Stimulated activated CD4-positive, alpha-beta T cell treated with anti-CD3 and anti-CD28 coated beads, Interleukin-12 subunit alpha, Interleukin-12 subunit beta, amount 100 ng/mL, for 4 hours (primary cell): ENCODE measurements at places on chromosomes 16 and 17.

GRCh38 chr17:6085812-6086211 lies 15.6 kb downstream of the WSCD1 start:
- no peak for DNase-seq

DNA sequence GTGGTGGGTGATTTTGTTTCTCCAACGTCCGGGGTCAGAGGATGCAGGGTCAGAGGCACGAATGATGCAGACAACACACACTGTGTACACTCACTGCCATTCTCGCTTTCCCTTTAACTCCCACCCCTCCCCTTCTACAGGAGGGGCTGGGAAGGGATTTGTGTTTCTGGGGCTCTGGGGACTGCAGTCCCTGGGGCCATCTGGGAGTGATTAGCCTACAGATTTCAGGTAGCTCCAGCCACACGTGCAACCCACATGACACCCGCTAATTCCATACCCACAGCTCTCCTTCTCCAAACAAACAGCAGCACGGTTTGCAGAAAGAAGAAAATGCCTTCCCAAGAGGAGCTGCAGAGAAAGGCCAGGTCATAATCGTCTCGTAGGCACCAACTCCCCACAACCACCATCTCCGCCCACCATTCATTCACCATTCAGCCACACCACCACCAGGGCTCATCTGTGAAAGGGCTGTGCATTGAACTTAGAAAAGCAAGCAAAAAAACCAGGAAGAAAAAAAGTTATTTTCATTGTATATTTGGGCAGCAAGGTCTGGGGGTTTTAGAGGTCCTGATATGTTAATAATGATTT lies 9.4 kb upstream of the SOX9 start:
- no peak for DNase-seq

DNA sequence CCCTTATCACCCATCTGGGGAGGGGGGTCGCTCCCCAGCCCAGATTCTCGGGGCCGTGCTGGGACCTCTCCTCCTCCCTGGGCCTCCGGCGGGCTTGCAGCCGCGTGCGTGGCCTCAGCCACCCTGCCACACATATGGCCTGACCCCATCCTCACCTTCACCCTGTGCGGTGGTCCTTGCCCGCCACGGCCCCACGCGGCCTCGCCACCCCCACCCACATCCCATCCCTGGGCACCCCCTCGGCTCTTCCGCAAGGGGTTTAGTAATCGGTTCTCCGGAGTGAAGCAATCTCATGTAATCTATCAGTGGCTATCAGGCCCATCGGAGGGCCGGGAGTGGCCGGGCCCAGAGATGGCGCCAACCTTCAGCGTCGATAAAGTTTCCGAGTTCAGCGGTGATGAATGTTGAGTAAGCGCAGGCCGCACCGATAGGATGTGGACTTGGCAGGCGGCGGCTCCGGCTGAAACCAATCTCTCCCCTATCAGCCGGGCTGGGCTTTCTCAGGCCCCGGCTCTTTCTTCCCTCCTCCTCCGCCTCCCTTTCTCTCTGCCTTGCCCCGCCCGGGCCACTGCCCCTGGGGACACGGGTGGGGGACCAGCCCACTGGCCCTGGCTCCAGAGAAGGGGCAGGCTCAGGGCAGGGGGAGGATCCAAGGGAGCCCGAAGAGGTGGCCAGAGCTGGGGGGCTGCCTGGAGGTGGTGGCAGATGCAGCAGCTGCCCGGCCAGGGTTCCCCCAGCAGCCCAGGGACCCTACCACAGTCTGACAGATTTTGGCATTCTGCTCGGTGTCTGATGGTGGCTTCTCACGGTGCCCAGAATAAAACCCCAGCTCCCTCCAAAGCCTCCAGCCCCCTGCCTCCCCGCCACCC lies 20.8 kb downstream of the ZFPM1 start:
- no peak for DNase-seq

DNA sequence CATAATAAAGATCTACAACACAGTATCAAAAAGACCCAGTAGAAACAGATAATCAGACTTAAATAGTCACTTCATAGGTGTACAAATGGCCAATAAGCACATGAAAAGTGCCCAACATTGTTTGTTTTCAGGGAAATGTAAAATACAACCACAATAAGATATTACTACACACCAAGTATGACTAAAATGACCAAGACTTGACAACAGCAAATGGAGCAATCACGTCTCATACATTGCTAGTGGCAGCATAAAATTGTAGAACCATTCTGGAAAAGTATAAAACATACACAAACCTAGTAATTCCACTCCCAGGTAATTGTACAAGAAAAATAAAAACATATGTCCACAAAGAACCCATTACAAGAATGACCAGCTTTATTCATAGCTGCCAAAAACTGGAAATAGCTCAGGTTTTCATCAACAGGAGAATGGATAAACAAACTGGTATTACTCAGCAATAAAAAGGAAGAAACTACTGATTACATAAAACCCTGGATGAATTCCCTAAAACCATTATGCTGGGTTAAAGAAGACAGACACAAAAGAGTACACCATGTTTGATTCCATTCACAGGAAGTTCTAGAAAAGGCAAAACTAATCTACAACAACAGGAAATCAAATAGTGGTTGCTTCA lies 85.6 kb downstream of the TTC19 start:
- no peak for DNase-seq

GRCh38 chr17:6548578-6549330 lies 7.6 kb downstream of the PITPNM3 start:
- DNase-seq, result no peak

- DNase-seq, result peak; percentile 87
These were observed at the start of gene AURKB for GRCh38 chr17:8209907-8210760. Gene AURKB, minus strand, starts transcription at chr17:8210575. Its CDS starts 351 bp downstream, at chr17:8210224.

DNA sequence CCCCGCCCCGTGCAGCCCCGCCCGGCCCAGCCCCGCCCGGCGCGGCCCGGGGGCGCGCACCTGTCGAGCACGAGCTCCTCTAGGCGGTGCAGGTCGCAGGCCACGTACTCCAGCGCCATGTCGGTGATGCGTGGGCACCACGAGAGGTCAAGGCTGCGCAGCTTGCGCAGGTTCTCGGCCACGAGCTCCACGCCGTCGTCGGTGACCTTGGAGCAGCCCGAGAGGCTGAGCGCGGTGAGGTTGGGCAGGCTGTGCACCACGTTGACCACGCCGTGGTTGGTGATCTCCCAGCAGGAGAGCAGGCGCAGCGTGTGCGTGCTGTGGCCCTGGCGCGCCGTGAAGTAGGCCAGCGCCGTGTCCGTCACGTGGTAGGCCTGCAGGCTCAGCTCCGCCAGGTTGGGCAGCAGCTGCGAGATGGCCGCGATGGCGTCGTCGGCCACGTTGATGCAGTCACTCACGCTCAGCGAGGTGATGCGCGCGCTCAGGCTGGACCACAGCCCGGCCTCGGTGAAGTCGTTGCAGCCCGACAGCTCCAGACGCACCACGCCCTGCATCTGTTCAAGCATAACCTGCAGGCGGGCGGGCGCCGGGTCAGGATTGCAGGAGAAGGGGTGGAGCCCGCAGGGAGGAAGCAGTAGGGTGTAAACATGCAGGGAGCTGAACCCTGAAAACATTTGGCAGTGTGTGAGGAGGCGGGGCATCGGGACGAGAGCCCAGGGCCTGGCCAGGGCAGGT lies 5.3 kb upstream of the WDR24 start:
- DNase-seq, result peak; percentile 66

- no peak for DNase-seq
These were observed 51.1 kb upstream of the LGALS9 start for GRCh38 chr17:27579897-27580321.

DNA sequence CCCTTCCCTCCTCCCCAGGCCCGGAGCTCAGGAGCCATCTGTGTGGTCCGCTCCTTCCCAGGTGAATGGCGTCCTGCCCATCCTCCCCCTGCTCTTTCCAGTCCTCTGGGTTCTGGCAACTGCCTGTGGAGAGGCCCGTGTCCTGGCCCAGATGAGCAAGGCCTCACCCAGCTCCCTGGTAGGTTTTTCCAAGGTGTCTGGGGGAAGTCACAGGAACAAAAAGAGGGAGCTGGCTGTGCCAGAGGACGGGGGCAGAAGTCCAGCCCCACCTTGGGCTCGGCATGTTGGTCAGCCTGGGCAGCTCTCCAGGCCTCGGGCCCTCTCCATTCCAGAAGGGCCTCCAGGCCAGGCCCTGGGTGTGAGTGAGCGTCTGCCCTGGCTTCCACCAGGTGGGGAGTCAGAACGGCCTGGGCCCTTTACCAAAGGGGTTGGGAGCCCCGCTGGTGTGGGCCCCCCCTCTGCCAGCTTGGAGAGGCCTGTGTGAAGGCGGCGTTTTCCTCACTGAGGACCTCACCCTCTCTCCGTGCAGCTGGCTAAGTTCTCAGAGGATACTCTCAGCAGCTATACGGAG lies 25.1 kb downstream of the CASKIN2 start:
- DNase-seq, result no peak

- DNase-seq, result no peak
These were observed 10.3 kb upstream of the TVP23A start for GRCh38 chr16:10828851-10829366.
